Naive thymus-derived CD8-positive, alpha-beta T cell (primary cell): ENCODE measurements at places on chromosomes 7 and 10. TPM values are rescaled to one million over a fixed set of nuclear protein-coding genes. Genes with fewer than 3 reads are reported as not detected.

RTKN2 gene
- 0.44 TPM for total RNA-seq

KIF20B gene
- 18.8 TPM for total RNA-seq

SEM1 gene
- 31.0 TPM for total RNA-seq

SLC16A12 gene
- not detected for total RNA-seq

CNTNAP2 gene
- total RNA-seq: 1.5 TPM

SUGCT gene
- total RNA-seq: 3.6 TPM

NUP205 gene
- 73.7 TPM for total RNA-seq

ERVW-1 gene
- total RNA-seq: 0.16 TPM

GRID1 gene
- total RNA-seq: not detected

GRCh38 chr10:123854003-123854402 lies 37.6 kb downstream of the CPXM2 start:
- DNase-seq: no peak
- H3K27me3 ChIP-seq: peaks cover 9% of the 10 kb centered on the region
- H3K4me1 ChIP-seq: no peaks in the 10 kb centered on the region
- no peaks in the 10 kb centered on the region for H3K36me3 ChIP-seq
- H3K27ac ChIP-seq: no peak overlapping the region

GRCh38 chr10:50439187-50439586 lies 184.6 kb downstream of the SGMS1 start:
- H3K4me3 ChIP-seq: no peak overlapping the region
- H3K27ac ChIP-seq: no peak overlapping the region
- H3K4me1 ChIP-seq: peaks cover 20% of the 10 kb centered on the region
- H3K36me3 ChIP-seq: peaks cover 37% of the 10 kb centered on the region
- DNase-seq: no peak

DNA sequence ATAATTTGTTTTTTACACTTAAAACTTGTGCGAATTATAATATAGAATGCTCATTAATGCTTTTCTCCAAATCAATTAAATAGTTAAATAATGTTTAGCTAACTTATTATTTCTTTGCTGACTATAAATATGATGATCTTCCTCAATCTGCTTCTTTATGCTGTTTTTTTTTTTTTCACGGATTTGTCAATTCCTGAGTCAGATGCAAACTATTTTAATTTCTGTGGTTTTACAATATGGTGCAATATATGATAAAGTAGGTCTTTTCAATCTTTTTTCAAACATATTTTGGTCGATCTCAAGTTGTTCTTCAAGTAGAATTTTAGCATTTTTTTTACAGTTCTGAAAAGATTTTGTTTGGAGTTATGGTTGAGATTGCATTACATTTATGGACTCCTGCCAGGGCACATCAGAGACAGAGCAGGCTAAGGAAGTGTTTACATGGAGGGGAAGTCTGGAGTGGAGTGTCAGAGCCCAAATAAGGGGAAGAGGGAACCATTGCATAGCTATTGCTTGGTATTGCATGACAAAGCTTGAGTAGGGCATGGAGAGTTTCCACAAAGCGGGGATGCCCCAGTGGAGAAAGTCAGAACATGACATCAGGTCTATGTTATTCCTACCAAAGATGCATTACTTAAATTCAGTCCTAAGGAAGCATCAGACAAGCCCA lies 204.4 kb downstream of the OTUD1 start:
- no peak for DNase-seq
- peaks cover 2% of the 10 kb centered on the region for H3K27me3 ChIP-seq
- no peak overlapping the region for H3K27ac ChIP-seq
- no peaks in the 10 kb centered on the region for H3K4me1 ChIP-seq

DNA sequence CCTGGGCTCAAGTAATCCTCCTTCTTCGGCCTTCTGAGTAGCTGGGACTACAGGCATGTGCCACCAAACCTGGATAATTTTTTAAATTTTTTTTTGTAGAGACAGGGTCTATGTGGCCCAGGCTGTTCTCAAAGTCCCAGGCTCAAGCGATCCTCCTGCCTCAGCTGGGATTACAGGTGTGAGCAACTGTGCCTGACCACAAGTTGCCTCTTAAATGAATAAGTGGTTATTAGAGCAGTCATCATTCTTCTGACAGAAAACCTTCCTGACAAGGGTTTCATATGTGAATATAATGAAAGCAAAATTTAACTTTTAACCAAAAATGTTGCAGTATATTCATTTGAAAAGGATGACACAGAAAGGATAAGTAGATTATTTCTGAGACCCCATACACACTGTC lies 532.5 kb downstream of the GRM8 start:
- no peaks in the 10 kb centered on the region for H3K36me3 ChIP-seq
- H3K4me1 ChIP-seq: no peaks in the 10 kb centered on the region
- no peak for DNase-seq
- no peak overlapping the region for H3K4me3 ChIP-seq

DNA sequence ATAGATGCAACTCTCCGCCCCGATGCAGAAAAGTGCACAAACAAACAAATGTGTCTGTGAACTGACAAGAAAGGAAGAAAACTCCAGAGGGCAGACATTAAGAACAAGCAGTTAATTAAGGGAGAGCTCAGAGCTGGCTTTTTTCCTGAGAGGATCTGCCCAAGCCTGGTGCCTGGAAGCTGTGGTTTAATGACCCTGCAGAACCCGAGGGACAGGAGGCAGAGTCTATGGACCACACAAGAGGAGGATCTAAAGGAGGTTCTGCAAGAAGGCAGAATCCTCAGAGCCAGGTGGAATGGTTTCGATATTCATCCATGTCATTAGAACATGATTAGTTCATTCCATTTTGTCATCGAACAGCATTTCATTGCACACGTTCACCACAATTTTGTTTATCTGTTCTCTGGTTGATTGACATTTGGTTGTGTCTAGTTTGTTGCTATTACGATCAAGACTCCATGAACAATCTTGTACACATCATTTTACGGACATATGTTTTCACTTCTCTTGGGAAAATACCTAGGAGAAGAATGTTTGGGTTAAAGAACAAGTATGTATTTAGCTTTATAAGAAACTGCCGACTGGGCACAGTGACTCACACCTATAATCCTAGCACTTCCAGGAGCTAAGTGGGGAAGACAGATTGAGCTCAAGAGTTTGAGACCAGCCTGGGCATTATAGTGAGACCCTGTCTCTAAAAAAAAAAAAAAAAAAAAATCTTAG lies 560.2 kb downstream of the CALN1 start:
- H3K27ac ChIP-seq: no peak overlapping the region

GRCh38 chr7:26307226-26307625 lies 15.6 kb downstream of the SNX10 start:
- DNase-seq: no peak
- peak overlapping the region; percentile 72 for H3K27ac ChIP-seq
- no peaks in the 10 kb centered on the region for H3K27me3 ChIP-seq
- H3K4me3 ChIP-seq: peak overlapping the region; percentile 28
- H3K4me1 ChIP-seq: peaks cover 42% of the 10 kb centered on the region

DNA sequence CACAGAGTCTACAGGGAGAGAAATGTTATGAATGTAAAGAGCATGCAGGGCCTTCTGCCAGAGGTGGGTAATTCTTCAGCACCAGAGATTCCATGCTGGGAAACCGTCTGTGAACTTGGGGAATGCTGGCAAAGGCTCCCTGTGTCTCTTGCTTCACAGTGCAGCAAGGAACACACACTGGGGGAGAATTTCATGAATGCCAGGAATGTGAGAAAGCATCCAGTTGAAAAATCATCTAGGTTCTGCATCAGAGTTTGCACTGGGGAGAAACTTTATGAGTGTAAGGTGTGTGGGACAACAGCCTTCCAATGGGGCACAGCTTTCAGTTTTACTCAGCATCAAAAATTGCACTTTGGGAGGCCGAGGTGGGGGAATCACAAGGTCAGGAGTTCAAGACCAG lies 224.3 kb upstream of the IGFBP3 start:
- H3K4me1 ChIP-seq: no peaks in the 10 kb centered on the region
- H3K36me3 ChIP-seq: no peaks in the 10 kb centered on the region
- H3K27me3 ChIP-seq: peaks cover 9% of the 10 kb centered on the region
- no peak overlapping the region for H3K27ac ChIP-seq
- no peak overlapping the region for H3K4me3 ChIP-seq

DNA sequence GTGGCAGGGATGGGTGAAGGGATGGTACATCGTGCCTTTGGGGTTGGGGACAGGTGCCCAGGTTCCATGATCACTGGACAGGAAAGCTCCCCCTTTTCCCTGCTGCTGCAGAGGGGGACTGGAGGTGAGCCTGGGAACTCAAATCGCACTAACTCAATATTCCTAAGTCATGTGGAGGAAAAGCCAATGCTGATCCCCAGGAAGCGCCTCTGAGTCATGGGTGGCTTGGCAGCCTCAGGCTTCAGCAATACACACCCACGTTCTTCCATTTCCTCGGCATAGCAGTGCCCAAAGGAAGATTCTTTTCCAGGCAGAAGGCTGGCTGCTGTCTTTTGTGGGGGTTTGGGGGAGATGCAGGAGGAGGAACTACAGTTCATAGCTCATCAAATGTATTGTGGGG lies 165.8 kb downstream of the CCDC3 start:
- H3K27ac ChIP-seq: no peak overlapping the region
- H3K4me3 ChIP-seq: no peak overlapping the region
- peaks cover 5% of the 10 kb centered on the region for H3K27me3 ChIP-seq

DNA sequence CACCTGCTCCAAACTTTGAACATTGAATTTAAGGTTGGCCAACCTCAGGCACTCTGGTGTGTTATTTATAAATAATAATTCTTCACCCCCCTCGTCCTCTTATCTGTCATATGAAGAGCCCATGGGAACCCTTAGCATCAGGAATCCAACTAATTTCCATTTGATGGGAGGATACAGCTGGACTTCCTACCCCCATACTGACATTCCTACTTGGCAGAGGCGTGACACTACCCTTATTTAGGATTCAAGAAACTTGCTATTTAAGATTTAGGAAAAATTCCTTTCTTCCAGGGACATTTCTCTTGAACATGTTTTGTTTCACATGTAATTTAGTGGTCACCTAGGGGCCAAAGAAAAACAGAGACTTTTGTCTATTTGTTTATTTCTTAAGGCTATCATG lies 171.9 kb upstream of the NRP1 start:
- H3K36me3 ChIP-seq: no peaks in the 10 kb centered on the region
- no peak overlapping the region for H3K4me3 ChIP-seq
- H3K27ac ChIP-seq: no peak overlapping the region
- peaks cover 3% of the 10 kb centered on the region for H3K27me3 ChIP-seq
- DNase-seq: no peak

- H3K36me3 ChIP-seq: no peaks in the 10 kb centered on the region
- no peak for DNase-seq
Measured at GRCh38 chr7:70053421-70053820, 455.1 kb downstream of the AUTS2 start.

DNA sequence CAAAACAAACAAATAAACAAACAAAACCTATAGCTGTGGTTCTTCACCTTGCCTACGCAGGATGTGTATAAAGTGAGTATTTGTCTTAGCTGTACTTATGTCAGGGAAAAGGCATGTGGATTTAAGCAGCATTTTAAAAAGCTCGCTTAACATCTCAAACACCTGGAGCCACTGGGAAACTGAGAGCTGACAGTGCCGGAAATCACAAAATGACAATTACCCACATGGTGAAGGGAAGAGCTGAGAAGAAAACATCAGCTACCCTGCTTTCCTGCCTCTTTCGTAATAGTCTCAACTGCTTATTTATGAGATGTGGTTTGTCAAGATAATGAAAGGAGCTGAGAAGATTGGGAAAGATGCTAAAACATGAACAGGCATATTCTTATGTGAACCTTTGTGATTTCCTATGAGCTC lies 31.1 kb upstream of the MSMB start:
- no peak overlapping the region for H3K4me3 ChIP-seq
- peaks cover 20% of the 10 kb centered on the region for H3K4me1 ChIP-seq
- no peaks in the 10 kb centered on the region for H3K27me3 ChIP-seq
- peak overlapping the region; percentile 26 for H3K27ac ChIP-seq

- DNase-seq: no peak
- H3K27ac ChIP-seq: no peak overlapping the region
- no peaks in the 10 kb centered on the region for H3K36me3 ChIP-seq
- peaks cover 5% of the 10 kb centered on the region for H3K4me1 ChIP-seq
Measured at GRCh38 chr7:127532151-127532550, 53.2 kb downstream of the GCC1 start.

- no peaks in the 10 kb centered on the region for H3K4me1 ChIP-seq
- H3K4me3 ChIP-seq: no peak overlapping the region
- no peak overlapping the region for H3K27ac ChIP-seq
- H3K27me3 ChIP-seq: no peaks in the 10 kb centered on the region
- no peak for DNase-seq
Measured at GRCh38 chr10:85997544-85997943, 369.1 kb downstream of the GRID1 start.

- H3K4me1 ChIP-seq: peaks cover 2% of the 10 kb centered on the region
- H3K36me3 ChIP-seq: no peaks in the 10 kb centered on the region
- H3K27me3 ChIP-seq: no peaks in the 10 kb centered on the region
- no peak overlapping the region for H3K4me3 ChIP-seq
Measured at GRCh38 chr7:76074306-76074971, 26.5 kb downstream of the MDH2 start.

DNA sequence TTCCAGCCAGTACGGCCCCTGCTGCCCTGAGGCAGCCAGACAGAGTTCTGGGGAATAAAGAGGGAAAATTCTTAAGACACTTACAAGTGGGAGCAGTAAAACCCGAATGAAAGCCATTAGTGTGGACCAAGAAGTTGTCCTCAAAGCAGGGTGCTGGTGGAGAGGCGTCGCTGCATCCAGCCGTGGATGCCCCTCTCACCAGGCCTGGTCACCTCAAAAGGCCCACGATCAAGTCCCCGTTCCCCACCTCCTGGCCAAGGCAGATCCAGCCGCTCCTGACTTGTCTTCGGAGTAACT lies 656 bp downstream of the VSTM4 start:
- H3K36me3 ChIP-seq: no peaks in the 10 kb centered on the region
- H3K4me3 ChIP-seq: no peak overlapping the region
- H3K27ac ChIP-seq: no peak overlapping the region
- peaks cover 49% of the 10 kb centered on the region for H3K27me3 ChIP-seq

GRCh38 chr10:105973360-105973759 lies 1191.1 kb downstream of the SORCS1 start:
- H3K36me3 ChIP-seq: no peaks in the 10 kb centered on the region
- no peaks in the 10 kb centered on the region for H3K4me1 ChIP-seq
- H3K27me3 ChIP-seq: no peaks in the 10 kb centered on the region
- no peak overlapping the region for H3K27ac ChIP-seq
- H3K4me3 ChIP-seq: no peak overlapping the region

DNA sequence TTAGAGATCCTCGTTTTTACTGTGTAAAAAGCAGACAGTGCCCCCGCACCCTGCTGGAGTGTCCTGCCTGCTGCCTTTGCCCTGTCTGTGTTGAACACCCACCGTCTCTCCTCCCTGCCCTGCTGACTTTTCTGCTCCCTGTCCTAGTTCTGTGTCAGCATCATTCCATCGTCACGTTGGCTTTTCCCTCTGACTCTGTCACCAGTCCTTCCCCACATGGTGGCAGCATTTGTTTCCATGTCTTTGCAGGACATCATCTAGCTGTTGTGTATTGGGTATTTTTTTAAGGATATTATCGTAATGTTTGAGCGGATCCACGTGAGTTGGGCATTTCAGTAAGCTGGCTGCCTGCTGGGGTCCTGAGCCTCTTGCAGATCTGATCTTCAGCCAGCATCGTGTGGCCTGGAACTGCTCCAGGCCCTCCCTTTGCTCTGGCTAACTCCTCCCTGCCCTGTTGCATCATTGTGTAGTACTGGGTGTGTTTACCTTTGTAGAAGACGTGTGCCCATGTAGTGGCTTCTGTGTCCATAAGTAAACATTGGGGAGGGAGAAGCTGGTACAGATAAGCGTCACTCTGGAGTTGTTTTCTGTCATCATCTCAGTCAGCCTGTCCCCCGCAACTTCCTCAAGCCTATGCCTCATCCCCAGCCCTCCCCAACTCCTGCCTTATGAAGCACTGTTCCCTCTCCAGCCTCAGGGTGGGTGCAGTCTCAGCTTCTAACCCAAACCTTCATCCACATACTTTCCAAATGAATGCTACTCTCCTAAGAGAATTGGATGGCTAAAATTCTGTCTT lies 44.3 kb downstream of the TRRAP start:
- H3K27me3 ChIP-seq: no peaks in the 10 kb centered on the region
- no peak overlapping the region for H3K4me3 ChIP-seq
- H3K4me1 ChIP-seq: peaks cover 2% of the 10 kb centered on the region
